ENCODE measurements at places on chromosomes 11 and 22.

- no peak for DNase-seq
These were observed 9.4 kb upstream of the IGF2 start for GRCh38 chr11:2148595-2148994.

GRCh38 chr11:2522631-2523255, 77.9 kb downstream of the KCNQ1 start:
- no peak for DNase-seq

- DNase-seq: no peak
These were observed 1191.7 kb downstream of the TBC1D22A start for GRCh38 chr22:47954107-47954506.

DNA sequence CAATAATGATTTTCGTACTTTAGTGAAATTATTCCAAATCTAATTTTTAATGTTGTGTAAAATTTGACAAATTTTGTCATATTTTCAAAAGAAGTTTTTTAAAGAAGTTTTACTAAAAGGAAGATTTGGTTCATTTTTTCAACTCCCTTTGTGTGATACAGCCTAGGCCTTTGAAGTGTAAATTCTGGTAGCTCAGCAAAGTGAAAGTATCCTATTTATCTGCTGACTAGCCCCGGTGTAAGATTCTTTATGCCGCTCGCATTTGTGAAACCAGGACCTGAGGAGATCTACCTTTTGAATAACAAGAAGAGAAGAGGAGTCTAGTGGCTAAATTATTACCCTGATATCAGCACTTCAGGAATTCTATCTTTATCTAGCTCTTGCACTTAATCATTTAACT, 177.4 kb downstream of the JRKL start:
- no peak for DNase-seq

- no peak for DNase-seq
These were observed 23.6 kb upstream of the DKK3 start for GRCh38 chr11:12031856-12032544.

DNA sequence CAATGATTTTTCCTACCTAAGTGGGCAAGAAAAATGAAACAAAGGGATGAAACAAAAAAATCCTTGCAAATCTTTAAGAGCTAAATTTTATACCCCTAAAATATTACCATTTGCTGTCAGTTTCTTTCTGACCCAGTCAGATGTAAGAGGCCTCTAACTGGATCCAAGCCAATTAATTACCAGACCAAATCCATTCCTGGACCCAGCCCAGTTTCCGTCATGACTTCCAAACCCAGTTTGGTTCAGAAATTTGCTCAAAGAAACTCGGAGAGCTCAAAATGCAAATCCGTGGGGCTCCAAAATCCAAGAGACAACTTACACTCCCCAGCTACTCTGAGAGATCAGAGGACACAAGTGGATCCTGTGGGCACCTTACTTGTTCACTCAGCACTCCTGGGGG, 46.8 kb downstream of the TRIM44 start:
- no peak for DNase-seq

DNA sequence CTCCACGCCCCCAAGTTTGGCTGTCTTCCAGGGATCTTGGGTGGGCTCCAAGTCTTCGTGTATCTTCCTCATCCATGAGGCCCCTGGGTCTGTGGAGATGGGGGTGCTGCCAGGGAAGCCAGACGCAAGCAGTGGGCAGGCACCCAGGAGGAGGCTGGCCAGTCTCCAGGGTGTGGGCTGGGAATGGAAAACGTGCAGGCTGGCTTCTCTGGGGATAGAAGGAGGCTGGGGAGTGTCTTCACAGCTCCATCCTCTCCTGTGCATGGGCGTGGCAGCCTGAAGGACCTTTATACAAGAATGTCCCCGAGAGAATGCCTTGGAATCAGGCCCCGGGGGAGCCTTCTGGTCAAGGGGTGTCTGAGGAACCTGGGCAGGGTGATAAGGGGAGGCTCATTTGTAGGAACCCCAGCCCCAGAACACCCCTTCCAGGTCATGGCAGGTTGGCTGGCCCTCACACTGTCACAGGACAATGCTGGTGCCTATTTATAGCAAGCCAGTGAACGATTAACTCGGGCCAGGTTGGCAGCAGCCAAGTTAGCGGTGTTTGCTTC, 14.0 kb downstream of the SGSM1 start:
- no peak for DNase-seq

DNA sequence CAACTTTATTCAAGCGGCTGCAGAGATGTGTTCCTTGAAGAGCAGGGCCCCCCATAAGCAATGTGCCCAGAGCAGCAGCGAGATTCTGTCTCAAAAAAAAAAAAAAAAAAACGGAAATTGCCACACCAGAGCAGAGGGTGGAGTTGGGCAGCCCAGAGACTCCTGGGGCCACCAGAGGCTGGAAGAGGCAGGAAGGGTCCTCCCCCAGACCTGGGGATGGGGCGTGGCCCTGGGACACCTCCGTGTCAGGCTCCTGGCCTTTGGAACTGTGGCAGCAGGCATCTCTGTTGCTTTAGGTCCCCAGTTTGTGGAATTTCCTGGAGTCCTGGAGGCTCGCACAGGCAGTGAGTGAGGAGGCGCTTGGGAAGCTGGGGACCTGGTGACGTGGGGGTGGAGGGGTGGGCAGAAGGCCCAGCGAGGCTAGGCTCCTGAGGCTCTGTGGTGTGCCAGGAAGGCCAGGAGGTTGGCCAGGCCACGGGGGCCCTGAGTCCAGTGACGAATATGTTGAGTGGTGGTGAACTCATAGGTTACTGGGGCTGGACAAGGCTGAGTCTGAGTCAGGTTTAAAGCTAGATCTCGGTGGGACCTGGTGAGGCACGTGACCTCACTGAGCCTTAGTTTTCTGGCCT, 735.6 kb downstream of the BRD1 start:
- no peak for DNase-seq

DNA sequence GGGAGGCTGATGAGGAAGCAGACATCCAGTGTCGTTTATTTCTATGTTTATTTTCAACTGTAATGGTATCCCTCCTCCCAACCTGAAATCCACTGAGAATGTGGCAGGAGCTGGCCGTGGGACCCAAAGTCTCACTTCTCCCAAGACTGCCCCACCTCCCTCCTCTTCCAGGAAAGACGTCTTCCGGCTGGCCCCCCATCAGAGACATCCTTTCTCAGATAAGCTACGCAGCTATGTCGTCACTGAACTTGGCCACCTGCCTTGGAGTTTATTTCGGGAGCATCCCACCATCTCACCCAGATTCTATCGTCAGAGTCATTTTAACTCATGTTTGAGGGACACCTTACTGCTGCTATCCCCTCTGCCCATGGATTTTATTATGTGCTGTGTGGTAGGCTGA, 13.9 kb downstream of the TMEM184B start:
- DNase-seq: no peak

DNA sequence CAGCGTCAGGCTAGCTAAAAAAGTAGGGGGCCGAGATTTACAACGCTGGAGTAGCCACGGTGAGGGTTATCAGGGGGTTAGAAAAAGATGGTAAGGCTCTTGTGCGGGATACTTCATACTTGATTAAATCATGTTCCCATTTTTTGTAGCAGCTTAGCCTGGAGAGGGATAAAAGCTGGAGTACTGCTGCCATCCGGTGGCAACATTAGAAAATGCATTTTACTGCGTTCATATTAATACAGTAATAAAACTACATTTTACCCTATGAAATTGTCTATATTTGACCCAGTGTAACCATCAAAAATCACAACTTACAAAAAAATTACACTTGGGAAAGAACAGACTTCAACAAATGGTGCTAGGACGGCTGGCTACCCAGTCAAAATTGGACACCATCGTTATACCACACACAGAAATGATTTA, 17.3 kb downstream of the RPUSD4 start:
- peak; percentile 74 for DNase-seq

GRCh38 chr11:132408877-132409276, 1038.5 kb downstream of the NTM start:
- no peak for DNase-seq

- no peak for DNase-seq
These were observed 6.3 kb downstream of the EHF start for GRCh38 chr11:34627197-34627596.

DNA sequence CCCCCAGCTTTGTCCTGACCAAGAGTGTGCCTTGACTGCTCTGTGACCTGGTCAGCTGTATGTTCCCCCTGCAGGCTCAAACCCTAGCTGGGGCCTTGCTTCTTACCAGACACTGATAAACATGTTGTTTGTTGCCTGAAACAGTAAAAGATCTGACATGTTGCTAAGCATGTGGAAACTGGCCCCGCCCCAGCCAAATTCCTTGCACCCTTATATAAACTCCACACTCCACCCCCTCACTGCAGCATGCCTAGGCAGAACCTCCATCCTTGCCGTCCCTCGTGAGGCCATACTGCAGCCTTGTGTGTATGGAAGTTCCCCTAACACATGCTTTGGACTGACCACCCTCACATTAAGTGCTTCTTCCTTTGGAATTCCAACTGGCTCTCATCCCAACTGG, 27.3 kb downstream of the LRRC74B start:
- no peak for DNase-seq

DNA sequence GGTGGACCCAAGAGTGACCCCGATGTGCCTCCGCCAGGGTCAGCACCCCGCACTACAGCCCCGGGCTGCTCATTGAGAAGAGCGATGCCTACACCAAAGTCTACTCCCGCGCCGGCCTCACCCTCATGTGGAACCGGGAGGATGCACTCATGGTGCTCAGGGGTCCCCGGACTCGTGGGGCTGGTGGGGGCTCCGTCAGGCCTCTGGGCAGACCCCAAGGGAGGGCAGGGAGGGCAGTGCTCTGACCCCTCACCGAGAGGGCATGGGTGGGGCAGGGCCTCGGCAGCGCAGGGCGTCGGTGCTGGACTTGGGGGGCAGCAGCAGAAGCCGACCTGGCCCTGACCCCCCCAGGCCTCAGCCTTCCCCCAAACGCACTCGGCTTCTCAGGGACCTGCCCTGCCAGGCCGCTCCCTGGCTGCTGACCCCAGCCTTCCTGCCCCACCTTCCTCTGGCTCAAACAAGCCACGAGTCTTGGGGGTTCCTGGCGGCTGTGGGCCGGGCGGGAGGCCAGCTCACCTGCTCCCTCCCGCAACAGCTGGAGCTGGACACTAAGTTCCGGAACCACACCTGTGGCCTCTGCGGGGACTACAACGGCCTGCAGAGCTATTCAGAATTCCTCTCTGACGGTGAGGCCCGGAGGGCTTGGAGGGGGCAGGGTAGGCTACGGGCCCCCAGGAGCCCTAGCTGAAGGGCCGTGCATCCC, 2.9 kb downstream of the MUC2 start:
- DNase-seq: no peak

DNA sequence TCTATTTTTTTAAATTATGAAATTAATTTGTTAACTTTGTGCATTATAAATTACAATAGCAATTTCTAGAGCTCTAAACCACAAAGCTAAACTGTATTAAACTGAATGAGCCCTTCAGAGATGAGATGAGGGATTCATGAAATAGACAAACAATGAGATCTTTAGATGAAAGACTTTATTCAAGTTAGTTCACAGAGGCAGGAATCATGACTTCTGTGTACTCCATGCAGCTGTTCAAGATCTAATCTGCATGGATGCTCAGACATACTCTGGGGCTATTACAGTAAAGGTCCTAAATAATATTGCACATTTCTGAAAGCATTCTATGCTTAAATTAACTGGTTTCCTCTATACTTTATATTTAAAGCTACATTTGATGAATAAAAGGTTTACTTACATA, 122.7 kb downstream of the FCHSD2 start:
- DNase-seq: no peak

DNA sequence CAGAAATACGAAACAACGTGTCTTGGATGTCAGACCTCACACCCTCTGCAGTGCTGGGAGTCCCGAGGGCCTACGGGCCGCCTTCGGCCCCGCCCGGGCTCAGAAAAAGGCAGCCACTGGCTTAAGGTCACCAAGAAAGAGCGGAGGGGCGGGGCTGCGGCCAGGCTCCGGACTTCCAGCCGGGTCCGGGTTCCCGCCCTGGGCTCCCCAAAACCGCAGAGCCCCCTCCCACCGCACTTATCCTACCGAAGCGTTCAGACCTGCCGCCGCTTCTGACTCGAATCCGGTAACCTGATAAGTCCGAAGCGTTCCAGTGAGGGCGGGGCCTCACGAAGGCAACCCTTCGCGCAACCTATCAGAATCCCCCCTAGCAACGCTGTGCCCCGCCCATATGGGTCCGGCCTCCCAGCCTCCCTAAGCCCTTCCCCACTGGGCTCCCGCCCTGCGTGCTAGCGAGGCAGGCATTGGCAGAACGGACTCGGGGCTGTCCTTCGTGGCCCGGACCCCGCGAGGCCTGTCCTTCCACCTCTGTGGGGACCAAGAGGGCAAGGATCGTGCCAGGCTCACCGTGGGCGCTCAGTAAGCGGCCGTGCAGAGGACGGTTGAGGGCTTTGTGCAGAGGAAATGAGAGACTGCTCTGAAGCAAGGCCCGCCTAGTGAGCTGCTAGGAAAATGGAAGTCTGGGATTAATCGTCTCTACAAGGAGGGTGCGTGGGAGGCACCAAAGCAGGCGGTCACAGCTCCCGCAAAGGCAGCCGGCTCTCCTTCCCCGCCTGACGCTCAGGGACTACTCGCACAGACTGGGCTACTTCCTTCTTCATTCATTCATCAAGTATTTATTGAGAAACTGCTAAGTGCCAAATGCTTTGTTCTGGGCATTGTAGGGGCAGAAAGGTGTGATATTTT, at the start of gene NAGA:
TSS of gene NAGA (minus strand) at position 296 of the 906 bp plus-strand sequence. CDS start 515 bp downstream, outside the sequence.
- peak; percentile 83 for DNase-seq

DNA sequence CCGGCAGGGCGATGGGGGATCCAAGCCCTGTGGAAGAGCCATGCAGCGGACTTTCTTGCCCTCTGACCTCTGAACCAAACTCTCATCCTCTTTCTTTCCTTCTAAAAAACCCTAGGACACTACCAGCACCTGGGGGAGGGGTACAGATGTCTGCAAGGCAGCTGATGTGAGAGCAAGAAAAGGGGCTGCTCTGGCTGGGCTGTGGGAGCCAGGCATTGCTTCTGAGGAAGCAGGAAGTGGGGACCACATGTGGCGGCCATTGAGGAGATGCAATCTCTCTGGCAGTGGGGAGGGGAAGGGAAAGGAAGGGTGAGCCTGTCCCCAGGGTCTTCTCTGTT, 36.0 kb downstream of the FAM83F start:
- no peak for DNase-seq

DNA sequence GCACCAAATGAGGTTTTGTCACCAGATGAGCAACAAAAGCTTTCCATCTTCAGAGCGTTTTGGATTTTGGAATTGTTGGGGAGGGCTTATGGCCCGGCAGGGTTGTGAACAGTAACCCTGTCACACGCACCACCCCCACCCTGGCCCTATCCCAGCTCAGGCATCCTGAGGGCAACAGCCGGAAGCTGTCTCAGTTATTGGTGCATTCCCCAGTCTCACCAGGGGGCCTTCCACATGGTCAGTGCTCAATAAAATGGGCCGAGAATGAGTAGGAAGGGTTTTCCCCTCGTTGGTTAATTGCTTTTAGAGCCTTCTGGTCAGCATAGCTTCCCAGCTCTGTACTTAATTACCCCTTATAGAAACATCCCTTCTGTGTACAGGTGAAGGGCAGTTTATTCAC, 46.0 kb downstream of the LRP5 start:
- DNase-seq: no peak

GRCh38 chr11:28981381-28981780, 873.2 kb downstream of the METTL15 start:
- DNase-seq: no peak
